ENCODE measurements at places on chromosomes 5 and 9.

DNA sequence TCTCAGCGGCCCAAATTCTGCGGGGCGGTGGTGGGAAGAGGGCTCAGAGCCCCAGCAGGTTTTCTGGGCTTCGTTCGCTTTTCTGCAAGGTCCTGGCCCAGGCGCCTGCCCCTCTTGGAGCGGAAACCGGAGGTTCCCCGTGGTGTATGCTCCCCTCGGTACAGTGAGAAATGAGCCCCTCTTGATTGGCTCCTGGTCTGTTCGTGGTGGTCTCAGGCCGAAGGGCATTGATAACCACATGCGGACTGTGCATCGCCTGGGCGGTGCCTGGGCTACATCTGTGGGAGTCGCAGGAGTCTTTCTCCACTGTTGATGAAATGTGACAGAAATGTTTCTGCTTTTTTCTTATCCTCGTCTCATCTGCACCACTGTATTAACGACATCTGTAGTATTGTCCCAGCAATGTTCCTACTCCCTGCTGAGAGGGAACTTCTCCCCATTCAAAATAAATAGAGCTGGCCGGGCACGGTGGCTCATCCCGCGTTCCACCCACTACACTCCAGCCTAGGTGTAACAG lies 682 bp downstream of the MAN1B1 start:
- ATAC-seq: no peak

DNA sequence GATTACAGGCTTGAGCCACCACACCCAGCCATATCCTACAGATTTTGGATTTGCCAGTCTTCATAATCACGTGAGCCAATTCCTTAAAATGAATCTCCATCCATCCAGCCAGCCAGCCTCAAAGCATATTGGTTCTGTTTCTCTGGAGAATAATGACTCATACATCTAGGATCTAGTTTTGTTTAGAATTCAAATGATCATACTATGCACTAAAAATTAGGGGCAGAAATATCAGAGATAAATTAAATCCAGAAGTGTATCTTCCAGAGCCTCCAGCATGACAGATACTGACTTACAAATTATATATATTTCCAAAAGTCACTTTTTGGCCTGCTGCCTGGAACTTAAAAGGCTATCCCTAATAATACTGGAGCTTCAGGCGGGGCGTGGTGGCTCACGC lies 119.1 kb upstream of the NR5A1 start:
- ATAC-seq: no peak

GRCh38 chr9:135883410-135884089 lies 23.8 kb downstream of the CAMSAP1 start:
- ATAC-seq: no peak

GRCh38 chr9:23587903-23588302 lies 238.1 kb downstream of the ELAVL2 start:
- no peak for ATAC-seq
